ENCODE measurements at places on chromosomes 6 and 20. TPM values are rescaled to one million over a fixed set of nuclear protein-coding genes. Genes with fewer than 3 reads are reported as not detected.
A peak's percentile ranks its signal among the peaks of the same experiment; 100 is the strongest.

GRCh38 chr6:91340896-91341395, 754.1 kb upstream of the MAP3K7 start:
- no peaks in the 10 kb centered on the region for H3K27me3 ChIP-seq
- no peak overlapping the region for H3K4me3 ChIP-seq
- no peak for DNase-seq
- H3K36me3 ChIP-seq: no peaks in the 10 kb centered on the region
- no peaks in the 10 kb centered on the region for H3K4me1 ChIP-seq

DNA sequence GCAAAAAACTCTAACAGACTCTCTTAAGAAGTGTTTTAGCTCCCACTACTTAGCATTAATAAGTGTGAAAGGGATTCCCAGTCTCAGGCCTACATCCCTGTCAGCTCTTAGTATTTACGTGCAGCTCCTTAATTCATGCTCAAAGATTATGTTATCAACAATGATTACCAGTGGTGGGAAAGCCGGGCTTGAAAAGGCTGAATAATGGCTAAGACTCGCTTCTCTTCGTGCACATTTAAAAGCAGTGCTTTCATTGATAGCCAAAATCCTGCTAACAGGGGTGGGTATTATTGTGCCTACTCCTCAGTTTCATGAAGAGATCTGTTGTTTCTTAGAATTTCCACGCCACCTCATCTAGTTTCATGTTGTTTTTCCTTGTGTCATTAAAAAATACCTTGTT, 518.8 kb downstream of the GRIK2 start:
- H3K27ac ChIP-seq: no peak overlapping the region
- no peaks in the 10 kb centered on the region for H3K4me1 ChIP-seq
- no peaks in the 10 kb centered on the region for H3K27me3 ChIP-seq
- H3K4me3 ChIP-seq: no peak overlapping the region
- no peak for DNase-seq

DNA sequence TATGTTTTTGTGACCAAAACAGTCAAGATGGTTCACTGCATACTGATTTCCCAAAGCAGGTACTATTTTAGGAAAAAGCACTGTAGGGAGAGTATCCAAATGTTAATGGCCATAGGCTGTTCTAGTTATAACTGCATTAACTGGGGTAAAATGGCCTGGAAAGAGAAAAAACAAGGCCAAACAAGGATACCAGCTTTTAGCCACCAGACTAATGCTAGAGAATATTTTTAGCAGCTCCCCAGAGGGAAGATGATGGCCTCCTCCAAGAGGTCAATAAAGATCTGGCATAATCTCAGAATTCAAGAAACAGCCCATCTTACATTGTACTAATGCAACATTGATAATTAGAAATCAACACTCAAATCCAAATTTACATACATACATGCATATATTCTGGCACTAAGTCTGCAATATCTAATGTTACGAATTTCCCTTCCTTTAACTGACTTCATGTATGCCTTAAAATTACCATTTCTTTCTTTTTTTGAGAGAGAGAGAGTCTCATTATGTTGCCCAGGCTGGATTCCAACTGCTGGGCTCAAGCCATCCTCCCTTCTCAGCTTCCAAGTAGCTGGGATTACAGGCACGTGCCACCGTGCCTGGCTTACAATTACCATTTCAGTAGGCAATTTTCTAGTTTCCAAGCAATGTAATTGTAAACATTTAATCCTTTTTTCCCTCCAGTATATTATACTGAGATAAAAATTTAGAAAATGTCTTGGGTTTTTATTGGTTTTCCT, 9.3 kb downstream of the COX7A2 start:
- H3K27me3 ChIP-seq: no peaks in the 10 kb centered on the region
- no peak overlapping the region for H3K4me3 ChIP-seq
- H3K27ac ChIP-seq: peak overlapping the region; percentile 41

- H3K36me3 ChIP-seq: no peaks in the 10 kb centered on the region
- no peak overlapping the region for H3K4me3 ChIP-seq
- no peak overlapping the region for H3K27ac ChIP-seq
- H3K27me3 ChIP-seq: no peaks in the 10 kb centered on the region
These were observed 116.9 kb upstream of the SIRPA start for GRCh38 chr20:1778338-1778737.

DNA sequence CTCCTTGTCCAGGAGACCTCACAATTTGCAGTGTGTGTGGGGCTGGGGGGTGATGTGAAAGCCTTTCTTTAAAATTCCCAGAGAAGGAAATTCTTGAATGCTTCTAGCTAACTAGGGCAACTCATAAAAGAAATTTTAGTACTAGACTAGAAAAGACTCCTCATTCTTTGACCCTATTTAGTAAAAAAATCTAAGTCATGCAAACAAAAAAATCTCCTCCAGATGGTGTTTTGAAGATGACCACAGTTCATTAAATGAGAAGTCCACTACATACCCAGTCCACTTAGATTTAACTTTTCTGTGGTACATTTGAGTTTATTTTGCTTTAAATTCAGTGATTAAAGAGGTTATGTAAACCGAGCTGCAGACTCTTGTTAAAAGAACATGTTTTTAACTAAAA, 67.5 kb downstream of the NDUFAF5 start:
- H3K27ac ChIP-seq: no peak overlapping the region
- H3K27me3 ChIP-seq: no peaks in the 10 kb centered on the region
- H3K36me3 ChIP-seq: no peaks in the 10 kb centered on the region
- H3K4me3 ChIP-seq: no peak overlapping the region
- no peak for DNase-seq

- DNase-seq: no peak
- H3K36me3 ChIP-seq: no peaks in the 10 kb centered on the region
- H3K27me3 ChIP-seq: no peaks in the 10 kb centered on the region
- no peak overlapping the region for H3K27ac ChIP-seq
- no peaks in the 10 kb centered on the region for H3K4me1 ChIP-seq
These were observed 82.7 kb downstream of the PSMG4 start for GRCh38 chr6:3341467-3341866.

GRCh38 chr6:12137480-12137879, 125.4 kb downstream of the HIVEP1 start:
- peaks cover 20% of the 10 kb centered on the region for H3K36me3 ChIP-seq
- DNase-seq: peak; percentile 62
- no peaks in the 10 kb centered on the region for H3K4me1 ChIP-seq
- H3K4me3 ChIP-seq: no peak overlapping the region
- no peak overlapping the region for H3K27ac ChIP-seq

Gene SPATS1
- not detected for polyA plus RNA-seq

Gene C20orf96
- 3.6 TPM for polyA plus RNA-seq

GRCh38 chr6:42448927-42449659, 2.6 kb downstream of the TRERF1 start:
- H3K4me3 ChIP-seq: peak overlapping the region; percentile 79
- H3K4me1 ChIP-seq: peaks cover 32% of the 10 kb centered on the region
- no peaks in the 10 kb centered on the region for H3K27me3 ChIP-seq
- no peaks in the 10 kb centered on the region for H3K36me3 ChIP-seq
- H3K27ac ChIP-seq: no peak overlapping the region

DNA sequence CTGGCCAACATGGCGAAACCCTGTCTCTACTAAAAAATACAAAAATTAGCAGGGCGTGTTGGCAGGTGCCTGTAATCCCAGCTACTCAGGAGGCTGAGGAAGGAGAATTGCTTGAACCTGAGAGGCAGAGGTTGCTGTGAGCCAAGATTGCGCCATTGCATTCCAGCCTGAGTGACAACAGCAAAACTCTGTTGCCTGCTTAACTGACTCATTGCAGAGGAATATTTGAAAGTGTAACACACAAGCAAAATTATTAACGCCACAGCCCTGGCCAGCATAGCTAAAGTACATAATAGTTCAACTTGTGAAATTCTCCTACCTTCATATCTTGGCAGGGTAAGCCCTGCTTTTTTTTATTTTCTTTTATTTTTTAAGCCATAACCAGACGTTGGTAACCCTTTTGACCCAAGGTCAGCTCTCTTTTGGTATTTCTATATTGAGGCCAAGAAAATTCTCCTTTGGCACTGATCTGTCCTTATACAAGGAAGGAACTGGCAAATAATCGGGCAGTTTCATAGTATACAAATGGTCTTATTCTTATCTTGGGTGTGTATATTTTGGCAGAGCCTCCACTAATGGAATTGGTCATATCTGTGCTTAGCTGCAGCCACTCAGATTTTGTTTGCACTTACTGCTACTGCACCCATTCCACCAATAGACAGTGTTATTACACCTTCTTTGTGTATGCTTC, 4.0 kb upstream of the ADGRF5 start:
- H3K36me3 ChIP-seq: no peaks in the 10 kb centered on the region
- no peak for DNase-seq
- H3K4me1 ChIP-seq: peaks cover 34% of the 10 kb centered on the region
- H3K4me3 ChIP-seq: no peak overlapping the region

DNA sequence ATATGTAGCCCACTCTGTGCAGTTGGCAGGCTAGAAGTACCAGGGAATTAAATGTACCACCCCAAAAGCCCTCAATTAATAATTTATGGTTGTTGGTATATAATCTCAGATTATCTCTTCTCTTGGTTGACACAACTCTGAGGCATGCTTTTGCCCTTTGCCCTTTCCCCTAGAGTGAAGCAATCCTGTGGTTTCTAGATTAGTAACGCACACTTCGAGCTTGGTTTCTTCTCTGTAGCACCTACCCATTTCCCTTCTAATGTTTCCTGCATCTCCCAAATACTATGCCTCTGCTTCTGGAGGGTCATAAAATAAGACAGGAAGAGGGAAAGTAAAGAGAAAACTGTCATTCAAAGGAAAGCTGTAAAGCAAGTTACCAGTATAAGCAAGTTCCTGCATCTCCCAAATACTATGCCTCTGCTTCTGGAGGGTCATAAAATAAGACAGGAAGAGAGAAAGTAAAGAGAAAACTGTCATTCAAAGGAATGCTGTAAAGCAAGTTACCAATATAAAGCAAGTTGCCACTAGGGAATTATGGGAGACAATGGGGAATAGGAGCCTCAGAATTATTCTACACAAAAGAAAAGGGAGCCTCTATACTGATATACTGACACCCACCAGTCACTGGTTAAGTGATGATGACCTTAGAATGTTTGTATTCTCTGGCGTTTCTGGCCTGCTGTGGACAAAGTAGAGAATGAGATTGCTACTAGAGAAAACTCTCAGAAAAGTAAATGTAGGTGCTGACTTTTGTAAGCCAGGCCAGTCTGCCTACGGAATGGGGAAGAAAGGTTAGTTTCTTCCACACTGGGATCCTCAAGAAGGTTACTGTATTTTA, 862.6 kb upstream of the MAN1A1 start:
- no peaks in the 10 kb centered on the region for H3K4me1 ChIP-seq
- no peaks in the 10 kb centered on the region for H3K36me3 ChIP-seq
- H3K27ac ChIP-seq: no peak overlapping the region
- H3K4me3 ChIP-seq: no peak overlapping the region
- DNase-seq: no peak

DNA sequence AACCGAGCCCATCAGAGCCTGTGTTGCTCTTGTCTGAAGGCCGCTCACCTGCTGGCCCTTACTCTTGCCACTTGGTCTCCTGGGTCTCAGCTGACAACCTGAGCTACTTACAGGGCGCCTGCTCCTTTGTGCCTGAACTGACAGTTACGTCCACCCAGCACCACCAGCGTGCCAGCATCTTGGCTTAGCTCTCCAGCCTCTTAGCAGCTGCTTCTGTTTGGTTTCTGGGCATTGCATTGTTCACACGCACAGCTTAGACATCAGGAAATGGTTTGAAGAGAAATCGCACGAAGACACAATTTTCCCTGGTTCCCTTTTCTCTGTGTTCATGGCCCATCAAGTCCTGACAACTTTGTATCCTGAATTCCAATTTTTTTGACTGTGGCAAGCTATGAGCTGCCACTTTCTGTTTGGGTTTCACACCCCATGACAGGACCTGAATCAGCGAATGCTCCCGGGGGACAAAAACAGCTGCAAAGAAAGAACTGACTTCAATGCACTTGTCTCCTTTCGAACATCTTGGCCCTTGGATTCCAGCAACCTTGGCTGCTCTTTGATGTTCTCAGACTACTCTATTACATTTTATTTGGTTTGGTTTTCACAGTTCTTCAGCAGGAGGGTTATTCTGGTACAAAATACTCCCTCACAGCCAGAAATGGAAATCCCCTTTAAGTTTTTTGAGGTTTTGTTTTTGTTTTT, 45.2 kb upstream of the LY86 start:
- no peaks in the 10 kb centered on the region for H3K27me3 ChIP-seq
- no peak for DNase-seq
- H3K4me1 ChIP-seq: peaks cover 21% of the 10 kb centered on the region
- H3K27ac ChIP-seq: no peak overlapping the region
- no peak overlapping the region for H3K4me3 ChIP-seq

- H3K4me1 ChIP-seq: no peaks in the 10 kb centered on the region
- no peaks in the 10 kb centered on the region for H3K27me3 ChIP-seq
- DNase-seq: no peak
- H3K36me3 ChIP-seq: peaks cover 92% of the 10 kb centered on the region
These were observed 555.5 kb downstream of the UTRN start for GRCh38 chr6:144840619-144841018.

- no peaks in the 10 kb centered on the region for H3K36me3 ChIP-seq
- no peak overlapping the region for H3K4me3 ChIP-seq
- H3K27ac ChIP-seq: no peak overlapping the region
These were observed 108.4 kb upstream of the MAP3K7 start for GRCh38 chr6:90695316-90695715.

DNA sequence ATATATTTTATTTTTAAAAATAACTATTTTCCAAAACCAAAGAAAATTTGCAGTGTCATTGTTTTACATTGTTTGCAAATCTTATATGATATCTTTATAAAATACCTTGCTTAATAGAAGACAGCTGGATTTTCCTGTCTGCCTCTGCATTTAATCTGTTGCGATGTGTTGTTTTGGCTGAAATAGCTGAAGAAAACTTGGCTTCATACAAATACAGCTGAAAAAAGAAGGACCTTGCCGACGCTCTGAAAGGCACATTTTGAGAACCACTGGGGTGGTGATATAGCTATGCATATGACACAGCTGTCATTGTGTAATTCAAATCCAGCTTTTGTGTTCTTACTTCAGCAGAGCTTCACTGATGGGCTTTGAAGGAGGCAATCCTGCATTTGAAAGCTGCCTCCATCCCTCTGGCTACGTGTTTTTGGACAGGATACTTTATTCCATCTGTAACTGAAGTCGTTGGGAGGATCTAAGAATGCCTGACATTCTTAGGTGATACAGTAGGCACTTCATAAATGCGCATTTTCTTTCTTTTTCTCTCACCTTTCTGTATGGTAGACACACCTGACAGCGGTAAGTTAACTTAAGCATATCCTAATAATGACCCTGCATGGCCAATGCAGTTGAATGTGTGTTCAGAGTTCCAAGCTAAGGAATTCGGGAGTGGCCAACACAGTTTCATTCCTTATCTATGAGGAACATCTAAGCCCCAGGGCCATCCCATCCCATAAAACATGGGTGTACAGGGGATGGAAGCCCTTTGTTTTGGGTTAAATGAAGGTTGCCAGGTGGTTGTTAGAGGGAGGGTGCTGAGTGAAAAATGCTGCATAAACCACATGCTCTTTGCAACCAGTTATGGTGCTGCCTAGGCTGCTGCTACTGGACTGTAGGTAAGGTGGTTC, 213.0 kb downstream of the TFAP2A start:
- no peaks in the 10 kb centered on the region for H3K36me3 ChIP-seq
- H3K27me3 ChIP-seq: no peaks in the 10 kb centered on the region
- H3K4me3 ChIP-seq: no peak overlapping the region
- no peak overlapping the region for H3K27ac ChIP-seq

GRCh38 chr6:156995502-156995901, 218.3 kb downstream of the ARID1B start:
- H3K36me3 ChIP-seq: no peaks in the 10 kb centered on the region
- H3K27me3 ChIP-seq: no peaks in the 10 kb centered on the region
- peaks cover 46% of the 10 kb centered on the region for H3K4me1 ChIP-seq
- no peak overlapping the region for H3K27ac ChIP-seq

Gene KCNK16
- not detected for polyA plus RNA-seq

Gene COL20A1
- polyA plus RNA-seq: not detected

Gene TSBP1
- not detected for polyA plus RNA-seq

GRCh38 chr6:2108700-2109306, 136.6 kb downstream of the GMDS start:
- no peak overlapping the region for H3K4me3 ChIP-seq
- no peaks in the 10 kb centered on the region for H3K36me3 ChIP-seq
- peaks cover 5% of the 10 kb centered on the region for H3K4me1 ChIP-seq
- DNase-seq: no peak
- no peaks in the 10 kb centered on the region for H3K27me3 ChIP-seq
- no peak overlapping the region for H3K27ac ChIP-seq

Measured in heart left ventricle (tissue), 16 donors.